ENCODE measurements at places on chromosomes 12 and 14.

GRCh38 chr12:25236626-25237025, 14.1 kb downstream of the KRAS start:
- no peak for DNase-seq

- DNase-seq = no peak
Measured at GRCh38 chr14:36055681-36056225, 120.8 kb downstream of the PTCSC3 start.

DNA sequence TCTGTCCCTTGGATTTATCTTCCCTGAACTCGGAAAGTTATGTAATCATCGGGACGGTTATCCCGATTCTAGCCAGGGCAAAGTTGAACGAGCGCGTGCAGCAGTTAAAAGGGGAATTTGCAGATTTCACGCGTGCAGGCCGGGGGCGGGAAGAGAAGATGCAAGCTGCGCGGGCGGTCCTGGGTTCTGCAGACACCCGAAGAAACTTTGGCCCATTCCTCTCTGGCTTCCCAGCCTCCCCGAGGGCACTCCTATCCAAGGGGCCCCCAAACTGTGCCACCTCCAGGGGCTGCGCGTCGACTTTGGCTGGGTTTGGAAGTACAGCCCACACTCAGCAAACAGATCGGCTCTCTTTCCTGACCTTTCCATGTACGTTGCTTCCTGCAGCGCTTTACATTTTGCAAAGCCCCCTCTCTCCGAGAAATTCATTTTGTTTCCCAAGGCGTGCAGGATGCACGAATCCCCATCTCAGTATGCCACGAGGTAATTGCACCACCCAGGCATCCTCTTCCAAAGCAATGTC, 941 bp upstream of the PPP1CC start:
- DNase-seq = no peak

DNA sequence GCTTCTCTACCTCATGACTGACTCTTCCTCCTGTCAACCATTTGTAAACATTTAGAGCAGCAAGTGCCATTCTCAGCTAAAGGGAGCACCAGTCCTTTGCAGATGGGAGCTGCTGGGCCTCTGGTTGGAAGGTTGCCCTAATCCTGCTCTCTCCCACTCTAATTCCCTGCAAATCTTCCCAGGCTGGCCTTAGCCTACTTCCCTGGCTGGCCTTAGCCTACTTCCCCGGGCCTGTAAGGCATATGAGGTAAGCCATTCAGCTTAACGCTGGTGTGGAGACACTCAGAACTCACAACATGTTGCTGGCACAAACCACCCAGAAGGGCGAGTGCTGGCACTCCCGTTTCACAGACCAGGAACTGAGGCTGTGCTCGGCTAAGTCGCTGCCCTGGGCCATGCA, 69.0 kb downstream of the CPSF2 start:
- no peak for DNase-seq

DNA sequence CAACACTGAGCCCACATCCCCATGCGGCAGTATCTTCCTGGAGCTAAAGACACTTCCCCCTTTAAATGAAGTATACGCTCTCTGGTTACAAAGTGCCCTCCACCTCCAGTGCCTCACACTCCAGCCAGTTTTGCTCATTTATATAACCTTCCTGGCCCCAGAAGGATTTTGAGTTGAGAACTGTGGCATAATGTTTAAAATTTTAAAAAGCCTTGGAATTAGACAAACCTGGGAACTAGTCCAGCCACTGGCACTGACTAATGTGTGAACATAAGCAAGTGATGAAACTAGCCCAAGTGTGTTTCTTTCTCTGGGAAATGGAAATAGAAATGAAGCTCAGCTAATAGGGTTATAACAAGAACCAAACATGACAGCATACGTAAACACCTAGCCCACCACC, 723.7 kb upstream of the USP15 start:
- DNase-seq = no peak

DNA sequence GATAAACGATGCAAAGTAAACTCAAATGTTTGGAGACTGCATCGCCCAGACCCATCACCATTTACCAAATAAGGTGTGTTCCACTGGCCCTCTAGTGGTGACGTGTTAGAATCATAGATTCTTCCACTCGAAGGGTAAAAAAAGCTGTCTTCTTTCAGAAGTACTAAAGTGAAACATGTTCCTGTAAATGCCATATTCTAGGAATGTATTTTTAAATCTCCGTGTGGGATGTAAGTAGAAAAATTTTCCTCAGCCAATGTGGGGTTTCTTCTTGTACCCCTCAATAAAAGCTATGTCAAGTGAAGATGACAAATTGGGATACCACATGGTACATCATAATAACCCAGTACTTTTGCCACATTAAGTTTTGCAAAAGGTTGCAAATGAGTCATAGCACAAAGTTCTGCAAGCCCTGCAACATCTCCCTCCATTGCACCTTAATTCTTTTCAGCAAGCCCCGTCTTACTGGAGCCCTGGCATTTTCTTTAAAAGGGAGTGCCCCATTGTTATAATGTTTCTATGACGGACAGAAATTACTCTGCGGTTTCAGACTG, 100.8 kb downstream of the CCER1 start:
- peak; percentile 36 for DNase-seq

DNA sequence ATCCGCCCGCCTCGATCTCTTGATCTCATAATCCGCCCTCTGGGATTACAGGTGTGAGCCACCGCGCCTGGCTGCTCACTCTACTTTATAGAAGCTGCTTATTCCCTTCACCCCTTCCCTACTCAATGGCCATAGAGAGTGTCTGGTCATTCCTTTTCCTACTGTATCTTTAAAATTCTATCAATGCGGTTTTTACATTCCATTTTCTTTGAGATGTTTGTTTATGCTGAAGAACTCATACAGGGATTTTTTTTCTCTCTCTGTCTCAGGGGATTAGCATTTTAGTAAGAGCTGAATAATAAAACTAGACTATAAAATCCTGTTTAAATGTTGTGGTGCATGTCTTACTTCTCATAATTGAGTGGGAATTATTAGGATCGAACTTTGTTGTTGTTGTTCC, 218.6 kb upstream of the FOXN3 start:
- no peak for DNase-seq

DNA sequence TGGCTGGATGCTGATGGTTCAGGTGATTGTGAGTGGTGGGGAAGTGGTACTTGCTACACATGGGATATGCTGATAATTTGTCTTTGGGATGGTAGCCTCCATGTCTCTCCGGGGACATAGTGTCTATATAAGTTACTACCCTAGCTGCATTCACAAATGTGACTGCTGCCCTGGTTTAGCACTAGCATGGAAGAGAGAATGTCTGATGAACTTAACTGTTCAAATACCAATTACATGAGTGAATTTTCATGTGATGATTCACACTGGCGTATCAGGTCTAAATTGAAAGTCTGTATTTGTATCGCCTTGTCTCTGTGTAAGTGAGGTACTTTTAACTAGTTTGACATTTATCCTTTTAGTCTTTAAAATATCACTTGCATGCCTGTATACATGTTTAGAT, 34.4 kb downstream of the ATF7IP start:
- no peak for DNase-seq

DNA sequence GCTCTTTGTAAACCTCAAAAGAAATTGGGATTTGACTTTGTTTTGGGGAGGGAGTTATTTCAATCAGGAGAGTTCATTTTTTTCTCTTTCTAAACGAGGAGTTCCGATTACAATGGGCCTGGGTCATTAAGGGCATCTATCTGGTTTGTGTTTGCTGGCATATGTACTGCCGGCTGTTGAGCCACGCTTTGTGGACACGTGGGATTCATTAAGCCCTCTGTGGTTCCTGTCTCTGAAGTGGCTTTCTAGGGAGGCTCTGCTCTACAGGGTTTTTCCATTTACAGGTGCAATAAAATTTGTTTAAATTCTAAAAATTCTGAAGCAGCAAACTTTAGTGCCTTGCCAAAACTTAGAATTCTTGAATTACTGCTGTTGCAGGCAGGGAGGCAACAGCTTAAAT, 57.9 kb downstream of the GNS start:
- no peak for DNase-seq

DNA sequence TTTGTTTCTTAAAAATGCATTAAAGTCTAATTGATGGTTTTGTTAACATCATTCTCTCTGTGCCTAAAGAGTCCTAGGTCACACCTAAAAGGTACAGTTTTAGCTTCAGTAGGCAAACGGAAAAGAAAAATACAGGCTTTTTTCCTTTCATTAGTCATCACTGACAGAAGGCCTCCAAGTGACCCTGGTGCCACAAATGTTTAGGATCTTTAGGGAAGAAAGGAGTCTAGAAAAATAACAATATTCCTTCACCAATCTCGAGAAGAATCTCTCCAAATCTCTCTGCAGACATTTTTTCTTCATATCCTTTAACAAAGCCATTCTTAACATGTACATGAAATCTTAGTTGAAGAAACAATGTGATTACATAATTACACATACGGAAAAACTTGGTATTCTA, 2.0 kb downstream of the DENND5B start:
- DNase-seq = no peak

- no peak for DNase-seq
Measured at GRCh38 chr12:68235576-68235975, 10.0 kb upstream of the IL26 start.

GRCh38 chr12:76898442-76898841, 19.6 kb upstream of the CSRP2 start:
- peak; percentile 54 for DNase-seq

- no peak for DNase-seq
Measured at GRCh38 chr12:63999853-64000252, 155.4 kb downstream of the SRGAP1 start.

DNA sequence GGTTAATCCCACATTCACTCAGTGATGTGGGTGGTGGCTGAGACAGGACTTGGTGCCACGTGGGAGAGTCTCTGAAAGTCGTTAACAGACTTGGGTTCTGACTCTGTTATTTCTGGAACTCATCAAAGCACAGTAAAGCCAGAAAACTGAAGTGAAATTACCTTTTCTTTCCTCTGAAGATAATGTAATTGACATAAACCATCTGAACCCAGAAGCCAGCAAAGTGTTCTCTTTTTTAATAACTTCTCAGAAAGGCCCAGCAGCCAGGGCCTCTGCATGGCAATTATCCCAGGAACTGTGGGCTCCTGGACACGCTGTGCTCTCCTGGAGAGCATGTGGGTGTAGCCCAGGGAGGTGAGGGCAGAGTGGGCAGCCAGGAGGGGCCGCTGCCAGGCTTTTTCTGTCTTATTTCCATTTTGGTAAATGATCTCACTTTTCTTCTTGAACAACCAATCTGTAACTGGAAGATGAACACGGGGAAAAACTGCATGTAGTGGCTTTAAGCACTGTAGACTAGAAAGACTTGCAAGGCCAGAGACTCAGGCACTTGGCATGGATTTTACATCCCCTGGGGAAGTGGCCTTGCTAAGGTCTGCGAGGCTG, 444.1 kb upstream of the TMEM132C start:
- DNase-seq = no peak

- DNase-seq = peak; percentile 62
Measured at GRCh38 chr12:45725631-45726602, 3.6 kb upstream of the ARID2 start.

- no peak for DNase-seq
Measured at GRCh38 chr12:89389755-89390661, 37.7 kb upstream of the DUSP6 start.

GRCh38 chr14:90756755-90757345, 59.4 kb downstream of the TTC7B start:
- DNase-seq = no peak

- DNase-seq = no peak
Measured at GRCh38 chr12:27530157-27530922, 6.3 kb downstream of the PPFIBP1 start.

- DNase-seq = peak; percentile 58
Measured at GRCh38 chr12:56158926-56159461, 835 bp downstream of the MYL6 start.

- DNase-seq = no peak
Measured at GRCh38 chr14:89110110-89110509, 285.7 kb downstream of the TTC8 start.

DNA sequence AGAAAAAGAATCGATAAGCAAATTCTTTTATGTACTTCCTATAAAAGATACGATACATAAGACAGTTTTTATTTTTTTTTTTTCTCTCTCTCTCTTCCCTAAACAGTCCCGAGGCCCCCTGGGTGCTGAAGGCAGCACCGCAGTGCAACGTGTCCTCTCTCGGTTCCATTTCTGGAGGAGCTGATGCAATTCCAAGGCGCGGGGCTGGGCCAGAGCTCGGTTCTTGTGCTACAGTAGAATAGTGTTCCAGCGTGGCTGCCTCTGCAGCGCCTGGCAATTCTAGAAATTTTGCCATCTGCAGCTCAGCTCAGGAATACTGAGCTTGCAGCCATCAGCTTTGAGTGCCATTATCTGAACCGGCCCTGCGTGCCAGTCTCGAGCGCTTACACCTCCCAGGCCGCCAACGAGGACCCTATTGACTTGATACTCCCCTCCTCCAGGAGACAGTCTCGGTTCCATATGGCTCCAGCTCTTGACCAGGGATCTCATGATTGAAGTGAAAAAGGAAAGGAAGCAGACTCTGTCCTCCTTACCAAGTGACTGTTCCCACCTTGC, 630 bp downstream of the ALDH1L2 start:
- no peak for DNase-seq

Data from renal pelvis (tissue), 12 donors.